ENCODE measurements at places on chromosomes 4 and X.

- no peak for DNase-seq
Measured at GRCh38 chr4:119810001-119810400, 181.4 kb upstream of the PDE5A start.

DNA sequence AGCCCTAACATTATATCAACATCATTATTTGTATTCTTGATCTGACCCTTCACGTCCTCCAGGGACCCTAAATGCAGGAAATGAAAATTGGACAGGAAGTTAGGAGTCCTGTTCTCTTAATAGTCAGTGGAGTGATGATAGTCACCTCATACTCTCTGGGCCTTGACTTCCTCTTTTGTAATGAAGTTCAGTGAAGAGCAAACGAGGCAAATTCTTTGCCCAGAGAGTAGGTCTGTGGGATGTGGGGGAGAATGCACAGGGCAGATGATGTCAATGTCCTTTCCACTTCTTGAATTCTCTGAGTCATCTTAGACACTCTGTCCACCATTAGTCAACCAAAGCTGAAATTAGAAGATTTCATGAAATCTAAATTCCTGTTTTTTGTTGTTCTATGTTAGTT is 17.1 kb upstream of the GPRIN3 start:
- DNase-seq, result no peak

DNA sequence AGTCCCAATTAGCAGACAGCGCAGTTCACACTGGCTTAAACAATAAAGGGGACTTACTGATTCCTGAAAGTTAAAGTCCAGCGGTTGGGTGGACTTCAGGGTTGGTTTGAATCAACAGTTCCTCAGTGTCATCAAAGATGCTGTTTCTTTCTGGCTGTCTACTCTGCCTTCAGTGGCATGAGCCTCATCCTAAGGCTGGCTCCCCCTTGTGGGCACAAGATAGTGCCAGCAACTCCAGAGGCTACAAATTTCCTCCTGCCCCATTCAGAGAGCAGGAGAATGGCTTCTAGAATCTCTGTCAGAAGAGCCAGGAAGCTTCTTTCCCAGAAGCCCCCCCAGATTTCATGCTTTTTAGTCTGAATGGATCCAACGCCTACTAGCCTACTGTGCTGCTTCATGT is 82.4 kb upstream of the MTM1 start:
- peak; percentile 18 for DNase-seq

GRCh38 chr4:99816545-99817308 is at the start of gene DAPP1:
Gene DAPP1, plus strand, starts transcription at chr4:99816827. Its CDS starts 87 bp downstream, at chr4:99816914.
- DNase-seq, result peak; percentile 56

- peak; percentile 4 for DNase-seq
Measured at GRCh38 chrX:43349363-43349762, 306.7 kb upstream of the MAOA start.

Measured in activated T-helper 1 cell treated with anti-CD3 and anti-CD28 coated beads, Interleukin-2, amount 50 U/mL, for 16 hours (primary cell).